Endothelial cell of umbilical vein (primary cell): ENCODE measurements at places on chromosomes 3 and 15.
A peak's percentile ranks its signal among the peaks of the same experiment; 100 is the strongest.

GRCh38 chr3:174020156-174020555 is 622.6 kb downstream of the NLGN1 start:
- DNase-seq, result no peak

GRCh38 chr3:131543714-131544113 is 40.9 kb upstream of the MRPL3 start:
- DNase-seq, result peak; percentile 82

DNA sequence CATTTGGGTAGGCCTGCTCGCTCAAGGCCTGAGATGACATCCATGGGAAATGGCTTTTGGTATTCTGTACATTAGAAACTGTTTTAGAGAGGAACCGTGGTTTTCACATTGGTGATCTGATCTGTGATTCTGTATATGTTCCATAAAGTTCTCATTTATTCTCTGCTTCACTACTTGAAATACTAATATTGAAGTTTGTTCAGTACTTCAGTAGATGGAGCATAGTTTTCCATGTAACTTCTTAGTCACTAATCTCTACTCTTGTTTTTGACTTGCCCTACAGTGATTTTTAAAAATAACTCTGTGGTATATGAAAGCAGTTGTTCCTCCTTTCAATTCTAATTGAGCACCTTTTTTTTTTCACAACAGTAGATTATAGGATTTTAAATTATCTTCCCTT is 66.5 kb downstream of the MBNL1 start:
- DNase-seq, result no peak

DNA sequence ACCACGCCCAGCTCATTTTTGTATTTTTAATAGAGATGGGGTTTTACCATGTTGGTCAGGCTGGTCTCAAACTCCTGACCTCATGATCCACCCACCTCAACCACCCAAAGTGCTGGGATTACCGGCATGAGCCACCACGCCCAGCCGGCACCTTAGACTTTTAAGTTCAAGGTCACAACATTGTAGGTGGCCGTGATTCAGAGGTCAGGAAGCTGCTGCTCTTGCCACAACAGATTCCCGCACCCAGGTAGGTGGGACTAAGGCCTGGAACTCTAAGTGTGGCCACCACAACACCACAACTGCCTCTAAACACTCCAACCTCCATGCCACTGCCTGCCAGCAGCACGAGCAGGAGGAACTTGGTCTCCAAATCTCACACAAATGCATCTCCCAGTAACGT is 196.8 kb downstream of the STT3B start:
- DNase-seq, result no peak

DNA sequence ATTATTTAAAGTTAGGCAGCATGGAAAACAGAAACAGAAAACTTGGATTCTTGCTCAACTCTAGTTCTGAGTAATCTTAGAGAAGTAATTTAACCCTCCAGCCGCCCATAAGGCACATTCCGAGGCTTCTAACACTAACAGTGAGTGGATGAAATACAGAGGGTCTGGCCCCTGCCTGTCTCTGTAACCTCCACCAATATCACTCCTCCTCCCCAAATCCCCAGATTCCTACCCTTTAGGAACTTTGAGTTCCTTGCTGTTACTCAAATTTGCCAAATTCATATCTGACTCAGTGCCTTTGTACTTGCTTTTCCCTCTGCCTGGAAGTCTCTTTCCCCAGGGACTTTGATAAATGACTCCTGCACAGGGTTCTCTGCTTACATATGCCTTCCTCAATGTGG is 112.5 kb upstream of the TGFBR2 start:
- no peak for DNase-seq

DNA sequence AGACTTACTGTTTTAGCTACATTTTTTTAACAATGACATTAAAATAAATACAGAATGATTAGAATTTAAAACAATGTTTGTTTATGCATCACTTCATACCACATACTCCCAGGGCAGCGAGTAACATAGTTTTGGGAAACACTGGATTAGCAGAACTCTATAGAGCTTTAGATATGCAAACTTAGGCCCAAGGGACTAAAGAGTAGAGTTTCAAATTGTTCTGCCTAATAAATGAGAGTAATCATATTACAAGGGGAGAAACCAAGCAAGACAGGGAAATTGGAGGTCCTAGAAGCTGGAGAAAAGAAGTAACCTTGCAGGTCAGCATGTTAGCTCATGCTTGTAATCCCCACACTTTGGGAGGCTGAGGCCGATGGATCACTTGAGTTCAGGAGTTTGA is 3.6 kb upstream of the DAZL start:
- DNase-seq, result no peak

GRCh38 chr15:66148187-66148586 is 105.4 kb downstream of the MEGF11 start:
- DNase-seq, result no peak

DNA sequence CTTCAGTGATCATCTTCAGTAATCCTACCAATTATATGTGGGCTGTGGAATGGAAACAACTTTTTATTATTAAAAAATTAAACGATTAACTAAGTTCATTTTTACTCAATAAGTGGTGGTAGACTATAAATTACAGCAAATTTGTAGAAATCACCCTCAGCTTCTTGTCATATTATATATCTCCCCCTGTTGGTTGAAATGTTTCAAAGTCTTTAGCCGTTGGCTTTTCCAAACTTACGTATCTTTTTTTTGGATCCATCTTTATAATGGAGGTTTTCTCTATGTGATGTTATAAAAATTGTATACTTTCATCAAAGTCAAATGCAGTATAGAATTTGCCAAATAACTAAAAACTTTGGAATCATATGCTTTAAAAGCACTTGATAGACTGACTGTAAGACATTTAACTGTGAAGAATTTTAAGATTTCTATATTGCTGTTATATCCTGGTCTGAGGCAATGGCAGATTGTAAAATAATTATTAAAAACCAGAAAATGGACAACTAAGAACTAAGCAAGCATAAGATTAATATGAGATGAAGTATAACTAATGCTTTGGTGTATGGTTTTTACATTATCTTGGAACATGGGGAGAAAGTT is 44.7 kb downstream of the ATP11B start:
- DNase-seq, result peak; percentile 51

DNA sequence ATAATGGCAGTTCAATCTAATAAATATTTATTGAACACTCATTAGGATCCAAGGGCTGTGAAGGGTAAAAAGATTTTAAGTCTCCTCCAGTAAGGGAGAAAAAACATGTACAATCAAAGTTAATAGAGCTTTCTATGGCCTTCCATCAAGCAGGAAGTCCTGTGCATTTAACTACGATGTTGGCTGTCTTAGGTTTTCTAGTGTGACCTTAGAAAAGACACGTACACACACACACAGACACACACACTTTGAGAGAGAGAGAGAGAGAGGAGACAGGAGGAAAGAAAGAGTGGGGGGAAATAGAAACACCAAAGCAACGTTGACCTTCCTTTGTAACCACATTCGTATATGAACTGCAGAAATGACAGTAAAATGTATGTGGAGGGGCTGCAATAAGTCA is 126.1 kb upstream of the TMC3 start:
- no peak for DNase-seq

GRCh38 chr15:65783872-65784271 is 8.2 kb downstream of the DENND4A start:
- peak; percentile 33 for DNase-seq

GRCh38 chr15:49279521-49280456 is 109.7 kb downstream of the GALK2 start:
- DNase-seq, result no peak

GRCh38 chr15:38267421-38268022 is 14.9 kb downstream of the SPRED1 start:
- DNase-seq, result no peak

- no peak for DNase-seq
Measured at GRCh38 chr3:32224016-32224516, 14.4 kb upstream of the CMTM8 start.

DNA sequence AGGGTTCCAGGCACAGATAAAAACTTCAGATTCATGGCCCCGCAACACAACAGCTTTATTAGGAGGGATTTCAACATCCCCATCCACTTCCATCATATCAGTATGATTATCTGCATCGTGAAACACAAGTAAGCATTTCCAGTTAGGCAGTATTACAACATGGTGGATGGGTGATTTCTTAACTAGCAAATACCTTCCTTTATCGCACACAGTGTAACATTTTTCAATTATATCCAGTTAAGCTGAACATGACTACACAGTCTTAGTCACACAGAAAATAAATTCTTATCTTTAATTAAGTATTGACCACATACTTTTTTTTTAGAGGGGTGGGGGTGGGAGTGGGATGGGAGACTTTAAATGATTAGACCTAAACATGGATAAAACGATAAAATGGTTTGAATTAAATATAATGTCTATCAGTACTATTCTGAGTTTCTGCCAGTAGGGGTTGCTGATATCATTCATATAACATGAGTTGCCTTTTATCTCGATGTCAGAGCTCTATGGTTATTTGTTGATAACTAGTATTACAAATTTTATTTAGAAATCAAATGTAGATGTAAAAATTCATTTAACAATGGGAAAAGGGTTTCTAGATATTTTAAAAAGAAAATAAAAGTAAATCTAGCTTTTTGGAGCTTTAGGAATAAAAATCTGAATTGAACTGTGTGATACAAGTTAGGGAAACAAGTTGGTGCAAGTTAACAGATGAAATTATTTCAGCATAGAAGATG is 146.6 kb downstream of the TBL1XR1 start:
- peak; percentile 71 for DNase-seq

- no peak for DNase-seq
Measured at GRCh38 chr3:183006396-183007002, 26.2 kb upstream of the DCUN1D1 start.
